ENCODE measurements at places on chromosomes 2 and 18.

- DNase-seq, result no peak
Observed at GRCh38 chr2:42949125-42949524, 156.7 kb upstream of the HAAO start.

DNA sequence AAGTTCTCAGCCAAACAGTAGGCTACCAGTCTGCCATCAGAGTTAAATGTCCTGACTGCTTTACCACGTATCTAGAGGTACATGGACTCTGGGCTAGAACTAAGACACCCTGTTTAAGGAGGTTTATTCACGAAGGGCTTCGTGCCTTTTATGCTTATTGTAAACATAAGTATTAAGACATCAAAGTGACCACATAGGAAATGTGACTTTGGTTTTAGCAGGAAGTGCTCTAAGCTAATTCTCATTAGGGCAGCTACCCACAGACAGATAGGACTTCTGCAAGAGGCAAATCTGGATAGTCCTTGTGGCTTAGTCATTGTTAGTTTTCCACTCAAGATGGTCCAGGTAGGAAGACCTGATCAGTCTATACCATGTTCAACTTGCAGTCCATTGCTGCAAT lies 233.3 kb upstream of the MGAT5 start:
- no peak for DNase-seq

DNA sequence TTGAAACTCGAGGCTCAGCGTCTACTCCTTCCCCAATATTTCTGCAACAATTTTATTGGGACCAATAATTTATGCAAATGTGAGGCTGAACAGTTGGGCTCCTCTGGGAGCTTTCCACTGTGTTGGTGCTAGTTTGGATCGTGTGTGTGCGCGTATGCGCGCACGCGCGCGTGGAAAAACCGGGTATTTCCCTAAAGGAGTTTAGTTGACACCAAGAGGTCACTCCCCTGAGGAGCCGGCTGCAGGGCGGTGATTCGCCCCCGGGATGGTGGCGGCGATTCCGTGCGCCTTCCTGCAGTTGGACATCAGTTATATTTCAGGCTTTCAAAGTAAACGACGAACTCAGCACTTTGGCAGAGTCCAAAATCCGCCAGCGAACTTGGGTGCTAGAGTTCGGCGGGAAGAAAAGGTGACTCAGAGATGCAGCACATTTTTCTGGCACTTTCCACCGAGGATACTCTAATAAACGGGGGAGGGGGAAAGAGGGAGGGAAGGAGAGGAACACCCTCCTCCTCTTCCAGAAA lies 186.5 kb upstream of the FANCL start:
- DNase-seq, result no peak

- peak; percentile 61 for DNase-seq
Observed at GRCh38 chr2:29014811-29015421, 33.8 kb downstream of the TOGARAM2 start.

DNA sequence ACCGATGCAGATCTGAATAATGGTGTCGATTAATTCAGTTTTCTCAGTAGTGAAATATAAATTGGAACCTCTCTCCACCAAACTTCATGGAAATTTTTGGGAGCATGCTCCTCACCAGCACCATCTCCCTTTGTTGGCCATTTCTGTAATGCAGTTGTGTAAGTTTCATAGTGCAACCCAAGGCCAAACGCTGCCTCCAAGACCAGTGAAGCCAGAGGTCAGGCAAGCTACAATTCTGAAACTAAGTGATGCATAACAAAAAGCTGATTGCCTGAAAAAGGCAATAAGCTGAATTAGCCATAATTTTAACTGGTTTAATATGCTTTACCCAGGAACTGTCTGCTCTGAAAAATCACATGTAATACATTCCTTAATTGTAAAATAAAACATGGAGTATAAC lies 138.3 kb upstream of the TACR1 start:
- no peak for DNase-seq

GRCh38 chr2:66862885-66863650 lies 428.1 kb downstream of the MEIS1 start:
- DNase-seq, result no peak

GRCh38 chr2:170524828-170525565 lies 190.1 kb upstream of the SP5 start:
- no peak for DNase-seq

DNA sequence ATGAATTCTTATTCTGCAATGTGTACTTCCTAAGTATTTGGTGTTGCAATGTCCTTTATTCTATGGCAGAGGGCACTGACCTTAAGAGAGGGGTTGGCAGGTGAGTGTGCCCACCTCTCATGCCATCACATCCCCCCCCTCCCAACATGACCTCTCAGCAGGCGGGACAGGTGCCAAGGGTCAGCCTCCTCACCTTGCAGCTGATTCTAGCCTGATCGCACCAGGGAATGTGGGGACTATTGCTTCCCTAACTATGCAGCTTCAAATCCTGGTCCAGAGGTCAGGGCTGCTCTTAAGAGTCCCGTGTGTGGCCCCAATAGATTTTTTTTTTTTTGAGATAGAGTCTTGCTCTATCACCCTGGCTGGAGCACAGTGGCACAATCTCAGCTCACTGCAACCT lies 9.5 kb downstream of the HJURP start:
- DNase-seq, result no peak

DNA sequence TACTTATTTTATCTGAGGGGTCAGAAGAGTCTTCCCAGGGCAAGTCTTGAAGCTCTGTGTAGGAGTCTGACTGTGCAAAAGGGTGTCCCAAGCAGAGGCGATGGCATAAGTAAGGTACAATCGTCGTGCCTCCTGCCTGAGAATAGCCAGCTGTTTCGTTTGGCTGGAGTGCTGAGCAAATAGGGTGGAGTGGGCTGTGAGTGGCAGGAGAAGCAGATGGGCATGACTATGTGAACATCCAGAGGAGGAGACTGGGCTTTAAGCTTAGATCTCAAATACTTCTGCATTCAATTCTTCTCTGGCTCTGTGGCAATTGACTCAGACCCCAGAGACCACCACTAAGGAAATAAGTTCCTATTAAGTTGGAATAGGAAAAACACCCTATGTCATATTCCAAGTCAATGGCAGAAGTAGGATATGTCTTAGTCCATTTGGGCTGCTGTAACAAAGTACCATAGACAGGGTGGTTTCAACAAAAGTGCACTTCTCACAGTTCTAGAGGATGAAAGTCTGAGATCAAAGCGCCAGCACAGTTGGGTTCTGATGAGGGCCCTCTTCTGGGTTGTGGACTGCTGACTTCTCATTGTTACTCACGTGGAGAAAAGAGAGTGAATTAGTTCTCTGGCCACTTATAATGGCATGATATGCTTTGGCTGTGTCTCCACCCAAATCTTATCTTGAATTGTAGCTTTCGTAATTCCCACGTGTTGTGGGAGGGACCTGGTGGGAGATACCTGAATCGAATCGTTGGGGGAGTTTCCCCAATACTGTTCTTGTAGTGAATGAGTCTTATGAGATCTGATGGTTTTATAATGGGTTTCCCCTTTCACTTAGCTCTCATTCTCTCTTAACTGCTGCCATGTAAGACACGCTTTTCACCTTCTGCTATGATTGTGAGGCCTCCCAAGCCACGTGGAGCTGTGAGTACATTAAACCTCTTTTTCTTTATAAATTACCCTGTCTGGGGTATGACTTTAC lies 120.2 kb downstream of the LPIN1 start:
- DNase-seq, result no peak

DNA sequence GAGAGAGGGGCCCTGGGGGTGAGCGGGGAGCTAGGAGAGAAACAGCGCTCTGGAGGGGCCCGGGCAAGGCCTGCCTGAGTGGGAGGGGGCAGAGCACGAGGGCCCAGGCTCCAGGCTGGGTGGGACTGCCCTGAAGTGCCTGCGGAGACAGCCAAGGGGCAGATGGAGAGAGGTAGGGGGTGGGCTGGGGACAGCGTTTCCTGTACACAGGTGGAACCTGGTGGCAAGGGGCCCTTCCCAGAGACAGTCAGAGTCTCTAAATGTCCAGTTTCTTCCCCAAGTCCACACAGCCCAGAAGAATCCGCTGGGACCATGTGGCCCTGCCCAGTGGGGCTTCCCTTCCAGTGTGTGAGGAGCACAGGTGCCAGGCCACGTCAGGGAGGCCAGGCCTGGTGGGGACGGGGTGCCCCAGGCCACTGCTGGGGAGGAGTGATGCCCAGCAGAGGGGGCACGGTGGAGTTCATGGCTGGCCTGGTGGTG lies 1.7 kb upstream of the GPR35 start:
- DNase-seq, result no peak

DNA sequence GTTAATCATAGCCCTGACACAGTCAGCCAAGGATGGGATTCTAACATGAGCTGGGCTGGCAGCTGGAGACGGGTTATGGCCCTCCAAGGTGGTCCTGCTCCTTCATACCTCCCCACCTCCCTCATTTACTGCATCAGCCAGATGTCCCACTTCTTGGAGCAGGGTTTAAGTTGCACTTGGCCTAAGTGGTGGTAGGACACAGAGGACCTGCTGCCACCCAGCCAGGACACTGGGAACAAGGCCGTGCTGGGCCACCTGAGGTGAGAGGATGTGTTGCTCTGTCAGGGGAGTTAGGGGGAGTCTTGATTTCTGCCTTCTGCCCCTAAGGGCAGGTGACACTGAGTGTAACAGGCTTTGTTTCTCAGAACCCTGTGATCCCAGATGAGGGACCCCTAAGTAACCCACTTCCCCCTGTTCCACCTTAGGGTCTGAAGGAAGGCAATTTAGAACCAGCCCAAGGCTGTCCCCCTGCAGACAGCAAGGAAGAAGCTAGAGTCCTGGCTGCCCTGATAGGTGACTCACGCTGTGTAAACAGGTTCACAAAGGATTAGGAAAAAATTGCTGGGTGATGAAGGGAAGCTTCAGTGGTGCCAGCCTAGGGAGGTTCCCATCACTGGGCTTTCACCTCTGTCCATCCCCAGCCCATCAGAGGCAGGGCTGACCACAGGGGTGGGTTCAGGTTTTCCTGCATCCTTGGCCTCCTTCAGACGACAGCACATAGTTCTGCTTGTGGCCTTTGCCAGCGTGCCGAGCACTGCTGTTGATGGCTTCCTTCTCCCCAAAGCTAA lies 114.3 kb upstream of the MCFD2 start:
- no peak for DNase-seq

DNA sequence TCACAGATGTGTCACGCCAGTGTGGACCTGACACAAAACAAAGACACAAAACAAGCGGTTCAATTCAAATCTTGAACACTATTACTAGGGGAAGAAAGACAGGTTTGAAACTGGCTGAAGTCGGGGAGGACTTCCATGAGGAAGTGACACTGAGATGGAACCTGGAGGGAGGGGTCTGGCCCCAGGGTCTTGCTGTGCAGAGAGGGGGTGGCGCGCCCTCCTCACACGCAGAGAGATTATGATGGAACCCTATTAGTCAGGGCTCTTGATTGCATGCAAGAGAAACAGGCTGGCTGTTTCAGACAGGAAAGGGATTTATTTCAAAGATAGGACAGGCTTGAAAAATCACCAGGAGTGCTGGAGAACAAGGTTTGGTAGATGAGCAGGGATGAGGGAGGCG lies 363.6 kb upstream of the HS6ST1 start:
- DNase-seq, result no peak

DNA sequence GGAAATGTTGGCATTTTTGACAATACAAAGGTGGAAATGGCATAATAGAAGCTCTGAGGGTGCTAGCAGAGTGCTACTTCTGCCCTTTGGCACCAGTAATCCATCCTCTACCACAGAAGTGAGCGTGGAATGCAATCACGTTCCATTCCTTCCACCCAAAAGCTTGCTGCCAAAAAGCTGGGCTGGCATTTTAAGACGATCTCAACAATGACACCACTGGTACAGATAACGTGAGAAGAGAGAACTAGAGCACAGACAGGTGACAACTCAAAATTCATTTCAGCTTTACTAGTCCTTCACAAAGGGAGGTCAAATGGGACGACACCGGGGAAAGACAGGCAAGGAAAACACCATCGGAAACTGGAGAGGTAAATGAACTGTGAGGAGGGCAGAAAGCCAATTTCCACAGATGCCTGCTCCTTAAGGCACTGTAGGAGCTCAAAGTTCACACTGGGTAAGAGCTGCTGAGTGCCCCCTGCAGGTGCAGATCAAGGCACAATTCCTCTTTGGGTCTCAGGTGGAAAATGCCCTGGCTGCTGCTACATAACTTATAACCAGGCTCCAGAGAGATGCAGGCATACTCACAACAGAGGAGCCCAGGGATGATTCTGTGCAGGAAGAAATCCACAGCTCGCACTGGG lies 50.7 kb upstream of the RNU4ATAC start:
- DNase-seq, result no peak

GRCh38 chr18:5693699-5694294 lies 150.0 kb upstream of the EPB41L3 start:
- no peak for DNase-seq

DNA sequence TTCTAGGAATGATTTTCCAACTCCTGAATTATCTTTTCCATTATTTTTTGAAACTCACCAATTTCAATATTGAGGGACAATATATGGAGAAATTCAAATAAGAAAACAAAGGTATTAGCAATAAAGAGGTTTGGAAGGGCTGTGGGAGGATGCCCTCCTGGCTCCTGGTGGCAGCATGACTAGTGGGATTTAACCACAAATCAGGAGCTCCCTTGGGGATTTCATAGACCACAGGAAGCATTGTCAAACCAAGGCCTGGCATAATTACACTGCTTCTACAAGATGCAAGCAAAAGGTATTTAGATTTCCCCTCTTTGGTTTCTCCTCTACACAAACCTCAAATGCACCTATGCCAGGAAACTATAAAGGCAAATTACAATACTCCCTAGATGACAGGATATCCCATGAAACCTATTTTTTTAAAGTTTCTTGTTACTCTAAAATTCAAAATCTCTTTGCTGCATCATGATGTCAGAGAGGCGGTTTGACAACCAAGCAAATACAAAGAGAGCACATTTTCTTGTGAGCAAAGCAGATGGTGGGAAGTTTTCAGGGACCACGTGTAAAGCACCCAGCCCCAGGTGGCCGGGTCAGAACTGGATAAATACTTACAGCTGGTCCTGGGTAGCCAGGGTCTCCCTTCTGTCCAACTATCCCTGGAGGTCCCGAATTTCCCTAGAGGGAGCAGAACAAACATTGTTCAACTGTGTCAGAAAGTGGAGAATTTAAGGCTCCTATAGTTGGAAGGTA lies 67.9 kb downstream of the COL6A3 start:
- no peak for DNase-seq

DNA sequence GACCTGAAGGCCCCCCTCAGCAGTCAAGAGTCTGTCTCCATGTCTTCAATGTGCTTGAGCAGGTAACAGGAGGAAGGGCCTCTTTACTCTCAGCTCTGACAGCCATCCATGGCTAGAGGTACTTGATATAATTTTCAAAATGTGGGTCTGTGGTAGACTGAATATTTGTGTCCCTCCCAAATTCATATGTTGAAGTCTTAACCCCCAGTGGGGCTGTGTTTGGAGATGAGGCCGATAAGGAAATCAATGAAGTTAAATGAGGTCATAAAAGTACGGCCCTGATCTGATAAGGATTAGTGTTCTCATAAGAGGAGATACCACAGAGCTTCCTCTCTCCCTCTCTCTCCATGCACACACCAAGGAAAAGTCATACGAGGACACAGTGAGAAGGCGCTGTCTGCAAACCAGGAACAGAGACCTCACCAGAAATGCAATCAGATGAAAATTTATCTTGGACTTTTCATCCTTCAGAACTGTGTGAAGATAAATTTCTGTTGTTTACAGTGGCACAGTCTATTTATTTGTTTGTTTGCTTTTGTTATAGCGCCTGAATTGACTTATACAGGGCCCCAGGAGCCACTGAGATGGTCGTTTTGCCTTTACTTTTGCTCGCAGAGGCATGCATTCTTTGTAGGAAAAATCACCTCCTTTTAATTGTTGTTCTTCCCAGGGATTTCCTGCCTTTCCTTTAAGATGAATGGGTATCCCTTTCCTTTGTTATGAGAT lies 274.8 kb upstream of the TRIB2 start:
- no peak for DNase-seq

Measured in stimulated activated CD4-positive, alpha-beta T cell treated with anti-CD3 and anti-CD28 coated beads, Interleukin-12 subunit alpha, Interleukin-12 subunit beta, amount 100 ng/mL, for 48 hours (primary cell).